Activated T-cell treated with anti-CD3 and anti-CD28 coated beads for 4 hours (primary cell): ENCODE measurements at places on chromosomes 3 and 15.

DNA sequence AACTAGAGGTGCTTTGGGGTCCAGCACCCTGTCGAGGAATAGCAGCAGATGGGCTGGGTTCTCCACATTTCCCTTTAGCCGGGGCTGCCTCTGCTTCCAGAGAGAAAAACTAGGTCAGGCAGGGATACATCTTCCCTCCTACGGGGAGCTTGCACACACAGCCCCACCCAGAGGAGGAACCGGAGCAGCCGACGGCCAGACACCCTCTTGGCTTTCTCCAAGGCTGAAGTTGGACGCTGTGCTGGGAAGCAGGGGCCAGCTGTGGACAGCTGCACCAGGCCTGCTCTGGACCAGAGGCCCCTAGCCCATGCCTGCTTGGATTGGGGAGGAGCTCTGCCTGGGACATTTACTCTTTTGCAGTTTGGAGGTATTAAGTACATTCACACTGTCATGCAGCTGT lies 44.7 kb upstream of the NR2C2 start:
- no peak for DNase-seq

DNA sequence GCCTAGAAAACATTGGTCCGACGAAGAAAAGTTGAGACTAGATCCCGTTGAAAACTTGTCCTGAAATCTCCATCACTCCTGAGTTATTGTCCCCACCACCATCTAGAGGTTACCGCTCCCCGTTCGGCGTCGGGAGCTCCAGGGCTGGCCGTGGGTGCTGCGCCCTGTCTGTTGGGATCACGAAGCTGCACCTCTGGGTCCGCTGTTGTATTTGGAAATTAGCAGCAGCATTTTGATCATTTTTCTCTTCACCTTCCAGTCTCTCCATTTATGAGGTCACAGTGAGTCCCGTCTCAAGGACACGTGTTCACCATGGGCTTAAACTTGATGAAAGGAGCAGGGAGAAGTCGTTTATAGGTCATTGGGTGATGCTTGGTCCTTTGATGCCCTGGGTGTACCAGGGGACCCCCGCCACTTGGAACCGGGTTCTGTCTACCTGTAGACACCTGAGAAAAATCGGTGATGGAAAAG lies 565 bp downstream of the MANF start:
- DNase-seq: no peak

DNA sequence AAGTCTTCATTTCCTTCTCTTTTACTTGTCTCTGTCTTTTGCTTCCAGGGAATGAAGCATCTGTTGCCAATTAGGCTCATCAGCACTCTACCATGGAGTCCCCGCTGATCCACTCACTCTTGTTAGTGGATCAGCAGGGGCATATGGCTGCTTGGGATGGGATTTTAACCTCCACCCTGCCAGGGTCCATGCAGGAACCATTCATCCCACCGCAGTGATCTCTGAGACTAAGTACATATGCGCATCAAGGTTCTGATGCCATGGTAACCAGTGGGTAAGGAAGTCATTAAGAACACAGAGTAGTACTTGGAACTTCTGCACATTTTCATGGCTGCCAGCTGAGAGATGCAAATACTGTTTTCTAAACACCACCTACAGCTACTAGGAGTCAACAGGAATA lies 374.0 kb upstream of the ALCAM start:
- no peak for DNase-seq

DNA sequence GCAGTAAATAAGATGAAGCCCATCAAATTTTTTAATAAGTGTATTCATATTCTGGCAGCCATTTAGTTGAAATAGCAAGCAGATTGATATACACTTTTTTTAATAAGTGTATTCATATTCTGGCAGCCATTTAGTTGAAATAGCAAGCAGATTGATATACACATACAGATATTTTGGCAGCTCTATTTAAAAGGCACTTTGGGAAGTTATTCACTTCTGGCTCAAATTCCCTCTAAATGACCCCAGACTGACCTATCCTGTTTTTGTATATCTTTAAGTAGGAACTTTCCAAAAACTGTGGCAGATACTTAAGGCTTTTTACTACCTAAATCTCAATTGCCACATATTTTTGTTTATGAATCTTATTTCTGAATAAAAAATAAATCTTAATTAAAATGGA lies 122.3 kb downstream of the PLD1 start:
- no peak for DNase-seq

- no peak for DNase-seq
These were observed 5.4 kb upstream of the LMAN1L start for GRCh38 chr15:74807282-74807681.

GRCh38 chr3:132703733-132704132 lies 18.5 kb downstream of the NPHP3 start:
- no peak for DNase-seq

GRCh38 chr3:37543666-37544065 lies 318.0 kb upstream of the CTDSPL start:
- no peak for DNase-seq

DNA sequence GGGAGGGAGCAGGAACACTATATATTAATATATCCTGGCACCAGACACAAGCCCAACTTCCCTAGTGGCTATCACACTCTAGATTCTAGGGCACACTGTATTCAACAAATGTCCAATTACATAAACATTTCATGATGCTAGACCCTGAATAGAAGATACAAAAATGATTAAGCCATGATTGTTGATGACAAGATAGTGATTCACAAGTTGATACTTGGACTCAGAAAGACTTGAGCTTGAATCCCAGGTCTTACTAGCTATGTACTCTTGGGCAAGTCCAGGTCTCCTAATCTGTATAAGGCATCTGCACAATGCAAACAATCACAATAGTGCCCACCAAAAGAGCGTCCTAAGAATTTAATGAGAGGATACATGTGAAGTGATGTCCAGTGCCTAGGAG lies 10.0 kb upstream of the SNTN start:
- no peak for DNase-seq

GRCh38 chr15:31172606-31173005 lies 71.1 kb upstream of the TRPM1 start:
- DNase-seq: no peak

DNA sequence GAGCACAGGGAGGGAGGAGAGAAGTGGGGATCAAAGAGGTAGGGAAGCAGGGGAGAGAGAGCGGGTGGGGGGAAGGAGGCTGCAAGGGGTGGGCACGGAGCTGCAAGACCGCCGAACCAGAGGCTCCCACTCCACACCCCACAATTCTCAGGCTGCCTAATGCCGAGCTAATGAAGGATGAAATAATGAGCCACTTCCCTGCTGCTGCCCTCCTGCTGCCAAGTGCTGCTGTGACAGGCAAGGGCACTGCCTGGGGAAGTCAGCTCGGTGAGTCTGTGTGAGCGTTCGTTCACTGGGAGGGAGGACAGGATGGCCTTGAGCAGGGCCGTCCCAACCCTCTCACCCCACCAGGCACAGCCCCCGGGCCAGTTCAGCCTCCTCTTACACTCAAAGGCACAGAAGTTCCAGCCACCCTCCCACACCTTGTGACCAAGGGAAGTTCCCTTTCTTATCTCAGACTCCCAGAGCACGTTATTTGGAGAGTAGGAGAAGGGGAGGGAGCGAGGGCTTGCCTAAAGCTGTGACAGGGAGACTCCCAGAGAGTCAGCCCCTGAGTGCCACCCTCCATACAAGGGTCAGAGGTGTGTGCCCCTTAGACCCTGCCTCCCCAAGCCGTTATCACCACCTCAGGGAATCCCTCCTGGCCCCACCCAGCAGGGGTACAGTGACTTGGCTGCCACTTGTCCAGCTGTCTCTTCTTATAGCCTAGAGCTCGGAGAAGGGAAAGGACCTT lies 12.4 kb downstream of the GLYCTK start:
- DNase-seq: no peak

DNA sequence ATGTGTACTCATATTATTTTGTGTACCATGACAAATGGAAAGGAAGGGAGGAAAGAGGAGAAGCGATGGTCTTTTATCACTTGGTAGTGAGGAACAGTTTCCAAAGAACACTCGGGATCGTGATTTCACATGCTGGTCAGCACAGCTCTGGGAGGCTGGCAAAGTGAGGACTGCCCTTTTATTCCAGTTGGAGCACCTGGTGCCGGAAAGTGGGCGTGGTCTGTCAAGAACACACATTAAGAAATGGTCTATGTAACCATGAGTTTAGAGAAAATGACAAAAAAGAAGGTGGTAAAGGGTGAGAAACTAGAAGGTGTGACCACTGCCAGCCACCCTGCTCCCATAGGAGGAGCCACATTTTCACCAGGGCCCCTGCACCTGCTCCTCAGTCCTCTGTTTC lies 7.0 kb upstream of the TSEN2 start:
- no peak for DNase-seq

DNA sequence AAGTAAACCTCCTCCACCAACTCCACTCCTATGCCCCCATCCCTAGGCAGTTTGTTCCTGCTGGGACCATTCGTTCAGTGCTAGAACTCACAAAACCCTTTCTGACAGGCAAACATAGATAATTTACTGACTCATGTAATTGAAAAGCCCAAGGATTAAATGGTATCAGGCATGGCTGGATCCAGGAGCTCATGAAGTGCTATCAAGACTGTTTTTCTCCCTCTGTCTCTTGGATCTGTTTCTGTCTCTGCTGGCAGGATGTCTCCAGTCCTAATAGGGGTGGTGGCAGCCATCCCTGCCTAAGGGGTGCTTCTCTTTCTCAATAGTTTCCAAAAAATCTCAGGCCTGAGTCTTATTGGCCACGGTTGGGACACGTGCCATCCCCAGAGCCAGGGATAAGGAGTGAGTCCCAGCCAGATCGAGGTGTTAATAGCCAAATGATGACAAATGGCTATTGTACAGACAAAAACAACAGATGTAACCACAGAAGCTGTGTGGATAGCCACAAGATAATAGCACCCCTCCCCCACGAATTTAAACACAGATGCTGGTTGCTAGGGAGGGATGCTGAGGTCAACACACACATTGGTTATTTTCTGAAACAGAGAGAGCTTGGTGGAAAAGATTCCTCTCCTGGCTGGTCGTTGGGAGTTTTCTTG lies 168.6 kb downstream of the SHQ1 start:
- no peak for DNase-seq

- DNase-seq: no peak
These were observed 156.9 kb downstream of the AGBL1 start for GRCh38 chr15:86236356-86237110.

DNA sequence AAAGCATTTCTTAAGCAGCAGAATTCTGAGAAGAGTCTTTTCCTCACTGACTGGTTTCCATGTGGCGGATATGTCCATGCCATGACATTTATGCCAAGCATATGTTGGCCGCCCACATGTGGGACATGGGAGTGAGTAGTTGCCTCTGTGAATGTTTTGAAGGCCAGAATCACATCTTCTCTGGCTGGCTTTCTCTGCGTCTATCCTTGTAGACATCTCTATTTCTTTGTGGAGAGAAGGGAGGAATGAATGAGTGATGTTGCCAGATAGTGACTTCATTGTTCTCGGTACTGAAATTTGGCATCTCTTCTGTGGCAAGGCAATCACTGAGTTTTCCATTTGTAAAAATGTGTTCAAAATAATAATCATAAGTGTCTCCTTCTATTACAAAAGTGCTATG lies 316.0 kb downstream of the CLSTN2 start:
- DNase-seq: no peak
